Coronary artery (tissue), 2 donors: ENCODE measurements at places on chromosomes 6 and 20.

GRCh38 chr20:1838556-1839279 is 56.5 kb upstream of the SIRPA start:
- no peak for DNase-seq

DNA sequence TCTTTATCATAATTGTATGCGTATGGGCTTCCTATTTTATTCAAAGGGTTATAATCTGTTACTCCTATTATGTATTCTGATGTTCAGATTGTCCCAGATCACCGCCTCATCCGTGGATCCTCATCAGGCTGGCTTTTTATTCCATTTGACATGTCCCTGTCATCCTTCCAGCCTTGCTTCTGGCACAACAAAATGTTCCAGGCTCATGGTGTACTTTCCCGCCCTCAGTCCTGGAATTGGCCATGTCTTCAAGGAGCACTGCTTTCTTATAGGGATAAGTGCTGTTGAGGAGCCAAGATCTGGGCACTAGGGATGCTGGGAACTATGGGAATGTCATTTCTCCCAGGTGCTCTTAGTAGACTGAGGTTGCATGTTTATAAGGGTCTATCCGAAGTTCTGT is 207.8 kb downstream of the JARID2 start:
- DNase-seq = no peak

- no peak for DNase-seq
These were observed 1.5 kb downstream of the EPM2A start for GRCh38 chr6:145733810-145734209.

DNA sequence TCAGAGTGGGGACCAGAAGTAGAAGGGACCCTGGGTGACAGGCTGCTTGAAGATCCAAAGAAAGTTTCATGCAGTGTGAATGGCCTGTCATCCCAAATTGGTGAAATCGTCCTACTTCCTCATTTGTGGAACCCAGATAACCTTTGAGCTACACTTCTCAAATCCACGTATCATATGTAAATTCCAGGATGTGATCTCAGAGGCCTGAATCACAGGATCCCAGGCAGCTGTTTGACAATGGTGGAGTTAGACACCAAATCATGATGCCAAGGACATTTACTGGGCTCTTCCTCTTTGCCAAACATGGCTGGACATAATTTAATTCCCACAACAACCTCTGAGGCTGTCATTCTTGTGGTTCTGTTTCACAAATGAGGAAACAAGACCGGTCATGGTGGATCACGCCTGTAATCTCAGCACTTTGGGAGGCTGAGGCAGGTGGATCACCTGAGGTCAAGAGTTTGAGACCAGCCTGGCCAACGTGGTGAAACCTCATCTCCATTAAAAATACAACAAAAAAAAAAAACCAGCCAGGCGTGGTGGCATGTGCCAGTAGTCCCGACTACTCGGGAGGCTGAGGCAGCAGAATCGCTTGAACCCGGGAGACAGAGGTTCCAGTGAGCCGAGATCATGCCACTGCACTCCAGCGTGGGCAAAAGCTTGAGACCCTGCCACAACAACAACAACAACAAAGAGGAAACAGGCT is 39.9 kb upstream of the TTPAL start:
- no peak for DNase-seq

DNA sequence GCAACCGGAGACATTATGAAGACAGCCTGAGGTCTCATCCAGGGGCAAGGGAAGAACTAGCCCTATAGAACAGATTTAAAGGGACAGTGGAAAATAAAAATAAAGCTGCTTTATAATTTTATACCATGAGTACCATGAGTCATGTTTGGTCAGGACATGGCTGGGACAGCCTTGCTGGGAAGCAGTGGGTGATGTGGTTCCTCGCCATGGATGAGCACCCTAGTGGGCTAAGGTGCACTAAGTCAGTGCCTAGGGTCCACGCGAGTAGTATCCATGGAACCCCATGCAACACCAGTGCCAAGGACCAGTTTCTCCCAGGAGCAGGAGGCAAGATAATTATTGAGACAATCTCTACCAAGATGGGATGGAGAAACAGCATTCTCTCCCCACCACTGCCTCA is 33.4 kb upstream of the ELMO2 start:
- DNase-seq = no peak

GRCh38 chr6:125554456-125554855 is 195.0 kb upstream of the HEY2 start:
- no peak for DNase-seq

DNA sequence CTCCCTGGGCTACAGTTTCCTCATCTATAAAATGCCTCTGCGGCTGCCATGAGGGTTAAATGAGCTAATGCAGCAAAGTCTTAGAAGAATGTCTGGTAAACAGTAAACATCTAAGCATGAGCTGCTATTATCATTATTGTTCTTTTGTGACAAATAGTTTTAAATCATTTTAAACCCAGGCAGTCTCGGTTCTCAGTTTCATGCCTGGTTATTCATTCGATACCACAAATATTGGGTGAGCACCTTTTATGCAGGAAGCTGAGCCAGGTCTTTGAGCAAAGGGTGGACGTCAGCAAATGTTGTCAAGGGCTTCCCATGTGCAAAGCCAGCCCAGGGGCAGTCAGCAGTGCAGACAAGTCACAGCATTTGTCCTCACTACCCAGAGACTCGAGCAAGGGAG is 128.7 kb downstream of the NFATC2 start:
- DNase-seq = no peak

GRCh38 chr6:143611580-143611979 is 66.2 kb upstream of the PHACTR2 start:
- DNase-seq = no peak

DNA sequence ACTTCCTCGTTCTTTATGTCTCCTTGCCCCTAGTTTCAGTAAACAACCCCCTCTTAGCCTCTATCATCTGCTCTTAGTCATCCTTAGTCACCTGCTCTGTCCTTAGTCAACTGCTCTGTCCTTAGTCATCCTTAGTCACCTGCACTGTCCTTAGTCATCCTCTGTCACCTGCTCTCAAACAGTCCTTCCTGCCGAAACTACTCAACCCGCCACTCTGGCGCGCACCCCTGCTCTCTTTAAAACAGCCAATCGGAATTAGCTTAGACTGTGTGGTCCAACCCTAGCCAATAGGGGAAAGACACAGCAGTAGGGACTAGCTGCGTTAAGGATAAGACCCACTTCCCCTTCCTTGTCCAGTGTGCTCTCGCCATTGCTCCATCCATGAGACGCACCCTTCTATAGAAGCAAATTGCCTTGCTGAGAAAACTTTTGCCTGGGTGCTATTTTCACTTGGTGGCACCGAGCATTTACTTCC is 73.9 kb downstream of the BACH2 start:
- no peak for DNase-seq

DNA sequence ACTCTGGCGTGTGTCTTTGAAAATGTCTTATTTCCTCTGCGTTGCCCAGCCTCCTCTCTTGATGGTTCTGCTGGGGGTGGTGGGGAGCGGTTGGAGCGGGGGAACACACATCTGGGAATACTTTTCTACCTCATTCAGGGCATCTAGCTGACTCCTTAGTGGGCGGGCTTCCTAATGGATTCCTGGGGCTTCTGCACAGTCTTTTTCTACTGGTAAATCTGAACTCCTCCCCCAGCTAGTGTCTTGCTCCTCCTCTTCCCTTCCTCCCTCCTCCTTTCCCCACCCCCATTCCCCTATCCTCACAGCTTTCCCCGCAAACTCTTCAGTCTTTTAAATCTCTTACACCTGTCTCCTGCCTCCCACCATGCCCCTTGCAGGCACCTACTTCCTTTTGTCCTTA is 74.4 kb downstream of the PRL start:
- DNase-seq = no peak

DNA sequence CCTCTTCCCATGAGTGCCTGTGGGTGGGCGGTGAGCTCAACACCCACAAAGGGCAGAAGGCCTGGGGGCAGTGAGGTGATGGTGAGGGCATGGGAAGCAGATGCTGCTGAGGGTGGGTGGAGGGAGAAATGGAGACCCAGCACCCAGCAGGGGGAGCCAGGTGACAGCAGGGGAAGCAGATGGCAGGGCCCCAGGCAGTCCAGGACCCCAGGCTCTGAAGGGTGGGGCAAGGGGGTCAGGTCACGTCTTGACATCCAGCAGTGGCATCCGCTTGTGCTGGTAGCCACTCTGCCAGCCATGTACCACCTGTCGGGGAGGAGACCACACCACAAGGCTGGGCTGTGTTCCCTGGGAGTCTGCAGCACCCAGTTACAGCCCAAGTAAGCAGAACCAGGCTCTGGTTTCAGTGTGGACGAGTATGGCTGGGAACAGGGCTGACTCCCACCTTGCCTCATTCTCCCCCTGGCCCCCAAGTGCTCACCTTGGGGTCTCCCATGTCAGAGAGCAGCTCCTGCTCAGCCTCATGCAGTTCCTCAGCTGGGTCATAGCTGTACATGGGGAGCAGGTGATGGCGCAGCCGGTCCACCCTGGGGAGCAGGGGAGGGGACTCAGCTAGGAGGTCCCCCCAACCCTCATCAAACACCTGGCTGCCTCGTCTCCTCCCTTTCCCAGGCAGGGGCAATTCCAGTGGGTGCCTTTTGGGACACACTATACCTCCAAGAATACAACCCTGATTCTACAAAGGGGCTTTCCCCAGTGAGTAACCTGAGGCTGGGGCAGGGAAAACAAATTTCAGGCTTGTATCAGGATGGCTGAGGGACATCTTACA is 2.0 kb downstream of the SMIM29 start:
- DNase-seq = no peak

DNA sequence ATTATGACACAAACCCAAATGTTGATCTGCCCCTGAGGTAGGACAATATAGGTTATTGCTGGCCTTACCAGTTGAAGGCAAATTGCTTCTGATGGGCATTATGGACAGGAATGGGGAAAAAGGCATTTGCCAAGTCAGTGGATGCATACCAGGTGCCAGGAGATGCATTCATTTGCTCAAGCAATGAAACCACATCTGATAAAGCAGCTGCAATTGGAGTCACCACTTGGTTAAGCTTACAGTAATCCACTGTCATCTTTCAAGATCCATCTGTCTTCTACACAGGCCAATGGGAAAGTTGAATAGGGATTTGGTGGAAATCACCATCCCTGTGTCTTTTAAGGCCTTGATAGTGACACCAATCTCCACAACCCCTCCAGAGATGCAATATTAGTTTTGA is 648.6 kb downstream of the COL12A1 start:
- no peak for DNase-seq

GRCh38 chr6:52735071-52735470 is 28.2 kb downstream of the GSTA2 start:
- DNase-seq = no peak
